ENCODE measurements at places on chromosomes 1 and 21. TPM values are rescaled to one million over a fixed set of nuclear protein-coding genes. Genes with fewer than 3 reads are reported as not detected.

- DNase-seq: no peak
Observed at GRCh38 chr1:52239708-52240001, 97.8 kb downstream of the ZFYVE9 start.

- DNase-seq: no peak
Observed at GRCh38 chr1:165565751-165566490, 22.1 kb downstream of the LRRC52 start.

DNA sequence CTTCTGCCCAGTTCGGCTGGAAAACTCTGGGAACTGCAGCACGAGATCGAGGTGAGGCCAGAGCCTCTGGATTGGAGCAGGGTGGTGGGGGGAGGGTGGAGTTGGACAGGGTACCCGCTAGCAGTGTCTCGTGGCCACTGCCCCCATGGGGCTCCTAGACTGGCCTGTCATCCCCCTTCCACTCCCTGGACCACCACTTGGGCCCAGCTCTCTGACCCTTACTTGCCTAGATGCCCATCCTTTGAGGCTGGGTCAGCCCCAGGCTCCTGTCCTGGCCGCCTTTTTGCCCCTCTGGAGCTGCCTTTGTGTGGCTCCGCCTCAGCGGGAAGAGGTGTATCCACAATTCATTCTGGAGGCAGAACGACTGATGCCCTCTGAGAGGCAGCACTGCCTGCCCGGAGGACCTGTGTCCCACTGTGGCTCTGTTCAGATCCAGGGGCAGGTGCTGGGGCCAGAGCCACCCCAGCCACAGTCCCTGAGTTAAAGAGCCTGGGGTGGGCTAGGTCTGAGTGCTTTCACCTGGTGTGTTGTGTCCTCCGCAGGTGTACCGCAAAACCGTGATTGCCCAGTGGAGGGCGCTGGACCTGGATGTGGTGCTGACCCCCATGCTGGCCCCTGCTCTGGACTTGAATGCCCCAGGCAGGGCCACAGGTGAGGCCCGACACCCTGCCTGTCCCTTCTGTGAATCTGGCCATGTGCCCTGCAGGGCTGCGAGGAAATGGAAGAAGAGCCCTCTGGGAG is 17.7 kb downstream of the FAAH start:
- no peak for DNase-seq

DNA sequence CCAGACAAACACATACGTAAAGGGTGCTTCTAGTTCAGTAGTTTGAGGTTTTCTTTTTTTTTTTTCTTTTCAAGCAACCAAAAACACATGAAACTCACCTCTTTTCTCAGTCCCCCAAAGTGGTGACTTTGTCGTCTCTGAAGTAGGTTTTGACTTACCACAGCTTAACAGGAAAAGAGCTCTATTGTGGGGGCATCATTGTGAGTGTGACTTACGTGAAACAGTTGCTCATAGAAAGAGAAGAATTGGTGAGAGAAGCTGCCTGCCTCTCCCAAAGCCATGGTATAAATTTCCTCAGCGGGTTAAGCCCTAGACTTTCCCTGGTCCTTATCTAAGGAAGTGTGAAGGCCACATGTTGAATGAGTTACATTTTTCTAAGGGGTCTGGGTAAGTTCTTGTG is 11.9 kb downstream of the FASLG start:
- DNase-seq: no peak

DNA sequence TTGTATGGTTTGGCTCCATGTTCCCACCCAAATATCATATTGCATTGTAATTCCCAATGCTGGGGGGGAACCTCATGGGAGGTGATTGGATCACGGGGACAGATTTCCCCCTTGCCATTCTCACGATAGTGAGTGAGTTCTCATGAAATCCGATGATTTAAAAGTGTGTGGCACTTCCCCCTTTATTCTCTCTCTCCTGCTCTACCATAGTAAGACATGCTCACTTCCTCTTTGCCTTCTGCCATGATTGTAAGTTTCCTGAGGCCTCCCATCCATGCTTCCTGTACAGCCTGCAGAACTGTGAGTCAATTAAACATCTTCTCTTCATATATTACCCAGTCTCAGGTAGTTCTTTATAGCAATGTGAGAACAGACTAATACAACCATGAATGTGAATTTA is 211.6 kb upstream of the NR5A2 start:
- no peak for DNase-seq

DNA sequence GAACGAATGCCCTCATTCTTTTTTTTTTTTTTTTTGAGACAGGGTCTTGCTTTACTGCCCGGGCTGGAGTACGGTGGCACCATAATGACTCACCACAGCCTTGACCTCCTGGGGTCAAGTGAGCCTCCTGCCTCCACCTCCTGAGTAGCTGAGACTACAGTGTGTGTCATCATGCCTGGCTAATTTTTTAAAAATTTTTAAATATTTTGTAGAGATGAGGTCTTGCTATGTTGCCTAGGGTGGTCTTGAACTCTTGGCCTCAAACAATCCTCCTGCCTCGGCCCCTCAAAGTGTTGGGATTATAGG is 69.4 kb downstream of the ALG14 start:
- DNase-seq: peak; percentile 45

- DNase-seq: no peak
Observed at GRCh38 chr21:43323244-43324005, 103.5 kb downstream of the SIK1 start.

TCP10L gene
- 0.07 TPM for polyA plus RNA-seq

Data from endothelial cell of umbilical vein (primary cell).